Naive thymus-derived CD8-positive, alpha-beta T cell (primary cell): ENCODE measurements at places on chromosomes 7 and 10. TPM values are rescaled to one million over a fixed set of nuclear protein-coding genes. Genes with fewer than 3 reads are reported as not detected.

DNA sequence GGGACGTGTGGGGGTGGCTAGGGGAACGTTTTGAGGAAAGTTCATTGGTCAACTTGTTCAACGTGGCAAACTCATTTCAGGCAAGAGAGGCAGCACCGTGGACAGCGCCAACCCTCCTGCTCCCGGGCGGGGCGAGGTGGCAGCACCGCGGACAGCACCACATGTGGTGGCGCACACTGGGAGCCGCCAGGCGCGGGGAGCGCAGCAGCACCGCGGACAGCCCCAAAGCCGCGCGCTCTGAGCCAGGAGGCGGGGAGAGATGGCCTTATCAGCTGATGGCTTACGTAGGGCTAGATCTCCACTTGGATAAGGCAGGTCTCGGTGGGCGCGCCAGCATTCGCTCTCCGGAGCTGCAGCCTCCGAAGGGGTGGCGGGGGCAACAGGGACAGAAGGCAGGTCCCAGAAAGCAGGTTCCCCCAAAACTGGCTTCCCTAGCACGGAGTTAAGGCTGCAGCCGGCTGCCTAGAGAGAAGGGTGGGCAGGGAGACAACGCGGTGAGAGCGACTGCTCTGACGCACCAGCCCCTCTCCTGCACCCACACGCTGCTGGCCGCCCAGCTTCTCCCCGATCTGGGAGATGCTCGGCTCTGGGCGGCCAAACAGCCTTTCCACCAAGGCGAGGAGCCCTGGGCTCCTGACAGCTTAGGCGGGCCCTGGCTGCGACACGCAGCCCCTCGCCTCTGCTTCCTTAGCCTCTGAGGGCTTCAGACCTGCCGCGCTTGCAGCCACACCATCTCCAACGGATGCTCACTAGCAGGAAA, at the start of gene HTR5A:
Gene HTR5A, plus strand, starts transcription at position 333 of the 760 bp plus-strand sequence. CDS start 576 bp downstream, outside the sequence.
- DNase-seq, result peak; percentile 64

GRCh38 chr7:72297636-72298035, 114.5 kb downstream of the CALN1 start:
- DNase-seq, result no peak

GRCh38 chr10:35213699-35214098, 87.1 kb downstream of the CREM start:
- DNase-seq, result no peak

DNA sequence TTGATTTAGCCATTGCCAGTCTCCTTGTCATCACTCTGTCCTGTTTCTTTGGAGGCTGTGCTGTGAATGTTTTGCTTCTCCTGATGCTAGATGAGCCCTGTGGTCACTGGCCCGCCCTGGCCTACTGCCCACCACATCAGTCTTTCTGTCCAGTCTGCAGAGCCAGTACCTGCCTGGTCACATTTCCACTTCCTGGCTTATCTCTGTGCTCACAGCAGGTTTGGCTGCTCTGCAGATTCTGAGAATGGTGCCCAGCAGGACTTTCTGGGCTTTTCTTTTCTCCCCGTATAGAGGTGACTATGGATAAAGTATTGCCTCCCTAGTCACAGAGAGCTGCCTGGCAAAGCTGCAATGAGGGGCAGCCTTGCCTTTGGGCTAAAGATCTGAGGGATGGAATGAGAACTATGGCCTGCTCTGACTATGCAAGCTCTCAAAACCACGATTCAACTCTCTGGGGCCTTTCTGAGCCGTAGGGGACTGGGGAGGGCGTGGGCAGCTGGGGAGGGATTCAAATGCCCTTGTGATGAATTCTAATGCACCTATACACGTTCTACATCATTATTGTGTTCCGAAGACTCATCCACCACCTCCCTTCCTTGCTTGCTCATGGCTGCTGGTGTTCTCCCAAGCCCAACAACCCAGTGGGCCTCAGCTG, 410.4 kb upstream of the NPVF start:
- DNase-seq, result no peak

ITPRID1 gene
- not detected for polyA plus RNA-seq

DNA sequence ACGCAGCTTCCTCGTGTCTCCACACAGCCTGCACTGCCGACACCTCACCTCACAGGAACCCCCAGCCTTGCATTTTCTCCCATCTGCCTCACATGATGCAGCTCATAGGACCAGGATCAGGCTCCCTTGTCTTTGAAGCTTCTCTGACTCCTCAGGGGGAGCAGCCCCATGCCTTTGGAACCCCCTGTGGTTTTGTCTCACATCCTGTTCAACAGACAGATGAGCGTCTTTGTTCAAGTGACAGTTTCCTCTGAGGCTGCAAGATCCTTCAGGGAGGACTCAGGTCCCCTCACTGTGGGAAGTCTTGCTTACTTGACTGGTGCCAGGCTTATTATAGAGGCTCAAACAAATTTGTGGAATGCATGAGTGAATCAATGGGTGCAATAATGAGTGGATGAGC, 667.1 kb downstream of the INHBA start:
- no peak for DNase-seq

DNA sequence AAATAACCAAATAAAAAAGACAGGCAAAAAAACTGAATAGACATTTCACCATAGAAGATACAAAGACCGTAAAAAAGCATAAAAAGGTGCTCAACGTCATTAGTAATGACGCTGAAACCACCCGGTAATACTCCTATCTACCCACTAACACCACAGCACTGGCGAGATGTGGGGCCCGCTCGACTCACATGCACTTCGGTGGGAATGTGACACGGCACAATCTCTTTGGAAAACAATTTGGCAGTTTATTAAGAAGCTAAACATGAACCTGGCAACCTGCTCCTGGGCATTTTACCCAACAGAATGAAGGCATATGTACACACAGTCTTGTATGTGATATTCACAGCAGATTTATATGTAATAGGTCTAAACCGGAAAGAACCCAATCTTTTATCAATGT, 42.8 kb upstream of the NCAPG2 start:
- DNase-seq, result no peak

DNA sequence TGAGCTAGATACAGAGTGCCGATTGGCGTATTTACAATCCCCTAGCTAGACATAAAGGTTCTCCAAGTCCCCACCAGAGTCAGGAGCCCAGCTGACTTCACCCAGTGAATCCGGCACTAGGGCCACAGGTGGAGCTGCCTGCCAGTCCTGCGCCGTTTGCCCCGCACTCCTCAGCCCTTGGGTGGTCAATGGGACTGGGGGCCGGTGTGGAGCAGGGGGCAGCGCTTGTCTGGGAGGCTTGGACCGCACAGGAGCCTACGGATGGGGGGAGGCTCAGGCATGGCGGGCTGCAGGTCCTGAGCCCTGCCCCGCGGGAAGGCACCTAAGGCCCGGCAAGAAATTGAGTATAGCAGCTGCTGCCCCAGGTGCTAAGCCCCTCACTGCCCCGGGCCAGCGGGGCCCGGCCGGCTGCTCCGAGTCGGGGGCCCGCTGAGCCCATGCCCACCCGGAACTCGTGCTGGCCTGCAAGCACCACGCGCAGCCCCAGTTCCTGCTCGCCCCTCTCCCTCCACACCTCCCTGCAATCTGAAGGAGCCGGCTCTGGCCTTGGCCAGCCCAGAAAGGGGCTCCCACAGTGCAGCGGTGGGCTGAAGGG, 1113.8 kb upstream of the LRRTM3 start:
- no peak for DNase-seq

DNA sequence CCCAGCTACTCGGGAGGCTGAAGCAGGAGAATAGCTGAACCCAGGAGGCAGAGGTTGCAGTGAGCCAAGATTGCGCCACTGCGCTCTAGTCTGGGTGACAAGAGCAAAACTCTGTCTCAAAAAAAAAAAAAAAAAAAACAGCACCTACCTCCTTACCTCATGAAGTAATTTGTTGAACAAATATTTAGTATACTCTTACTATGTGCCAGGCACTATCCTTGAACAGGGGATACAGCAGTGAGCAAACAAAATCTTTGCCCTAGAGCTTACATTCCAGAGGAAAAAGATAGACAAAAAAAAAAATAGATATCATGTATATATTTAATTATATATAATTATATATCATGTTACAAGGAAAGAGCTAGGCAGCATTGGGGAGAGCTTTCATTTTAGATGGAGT, 36.4 kb upstream of the HERPUD2 start:
- no peak for DNase-seq

DNA sequence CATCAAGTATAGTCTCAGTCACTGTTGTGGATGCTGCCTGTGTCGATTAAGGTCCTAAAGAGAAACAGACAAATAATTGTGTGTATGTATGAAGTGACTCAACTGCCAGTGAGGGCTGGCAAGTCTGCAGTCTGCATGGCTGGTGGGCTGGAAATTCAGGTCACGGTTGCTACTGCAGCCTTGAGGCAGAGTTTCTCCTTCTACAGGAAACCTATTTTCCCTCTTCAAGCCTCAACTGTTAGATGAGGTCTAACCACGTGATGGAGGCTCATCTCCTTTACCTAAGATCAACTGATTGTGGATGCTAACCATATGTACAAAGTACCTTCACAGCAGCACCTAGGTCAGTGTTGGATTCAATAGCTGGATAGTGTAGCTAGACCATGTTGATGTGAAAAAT, 29.9 kb downstream of the MBL2 start:
- DNase-seq, result no peak

GRCh38 chr7:133676805-133677370, 424.0 kb downstream of the EXOC4 start:
- DNase-seq, result no peak

DNA sequence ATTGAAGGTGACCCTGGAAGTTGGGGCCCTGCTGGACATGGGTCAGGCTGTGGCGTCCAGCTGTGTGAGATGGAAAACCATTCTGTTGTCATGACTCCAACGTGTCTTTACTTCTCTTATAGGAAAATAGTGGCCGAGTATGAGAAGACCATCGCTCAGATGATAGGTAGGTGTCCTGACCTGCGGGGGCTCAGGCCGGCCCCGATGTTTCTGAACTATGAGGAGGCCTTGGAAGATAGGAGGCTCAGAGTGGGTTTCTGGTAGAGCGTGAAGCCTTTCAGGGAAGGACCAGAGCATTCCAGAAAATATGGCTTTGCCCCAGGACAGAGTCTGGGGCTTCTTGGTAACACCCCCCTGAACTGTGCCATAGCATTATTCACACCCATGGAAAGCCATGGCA, 29.3 kb upstream of the BTBD16 start:
- no peak for DNase-seq

DNA sequence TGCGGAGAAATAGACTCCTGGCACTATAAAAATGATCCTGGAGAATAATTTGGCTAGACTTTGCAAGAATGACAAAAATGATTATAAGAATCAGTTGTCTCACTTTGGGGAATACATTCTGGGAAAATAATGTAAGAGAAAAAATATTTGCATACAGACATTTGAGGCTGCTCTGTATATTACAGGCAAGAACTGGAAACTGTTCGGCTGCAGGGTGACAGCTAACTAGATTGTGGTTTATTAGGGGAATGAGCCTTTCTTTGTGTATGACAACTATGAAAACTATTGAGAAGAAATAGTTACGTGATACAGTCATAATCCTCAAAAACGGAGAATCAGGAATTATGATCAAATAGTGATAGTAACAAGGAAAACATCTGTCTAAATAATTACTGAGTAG, 8.6 kb downstream of the TRIM56 start:
- no peak for DNase-seq

DNA sequence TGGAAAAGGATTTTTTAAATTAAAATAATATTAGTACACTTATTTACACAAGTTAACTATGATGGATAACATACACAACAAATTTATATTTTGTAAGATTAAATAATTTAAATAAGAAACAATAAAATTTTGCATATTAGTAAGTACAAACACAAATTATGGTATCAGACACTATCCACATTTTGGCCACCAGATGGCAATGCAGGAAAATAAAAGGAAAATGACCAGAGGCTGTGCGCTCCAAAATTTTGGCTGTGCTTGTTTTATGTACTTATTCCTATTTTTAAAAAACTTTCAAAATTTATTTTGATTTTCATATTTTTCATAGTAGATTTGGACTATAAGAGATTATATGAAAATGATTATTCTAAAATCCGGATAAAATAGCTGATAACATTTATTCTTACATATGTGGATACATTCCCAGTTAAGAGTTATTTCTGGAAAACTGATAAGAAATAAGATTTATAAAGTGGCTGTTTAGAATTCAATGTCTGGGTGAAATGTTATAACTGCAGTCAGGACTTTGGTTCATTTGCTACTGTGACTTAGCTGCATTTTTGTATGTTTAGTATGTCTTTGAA, 274.7 kb upstream of the HGF start:
- no peak for DNase-seq

GRCh38 chr7:113408999-113409398, 290.6 kb upstream of the SMIM30 start:
- DNase-seq, result no peak

GRCh38 chr10:76265441-76266113, 834.2 kb downstream of the LRMDA start:
- no peak for DNase-seq

DNA sequence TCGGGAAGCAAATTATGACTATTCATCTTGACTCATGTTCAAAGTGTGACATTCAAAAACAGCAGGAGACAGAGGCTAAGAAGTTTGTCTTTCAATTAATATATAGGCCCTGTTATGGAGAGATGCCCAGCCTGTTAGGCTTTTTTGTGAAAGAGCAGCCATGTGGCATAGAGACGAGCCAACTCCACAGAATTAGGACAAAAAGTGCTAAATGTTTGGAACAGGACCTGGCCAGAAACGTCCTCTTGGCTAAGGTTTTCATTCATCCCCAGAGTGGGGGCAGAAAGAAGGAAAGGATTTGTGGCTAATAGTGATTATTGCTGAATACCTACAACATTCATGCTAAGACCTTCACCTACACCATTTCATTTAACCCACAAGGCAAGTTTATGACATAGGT, 324.7 kb upstream of the NPVF start:
- no peak for DNase-seq

DNAJC12 gene
- 0.30 TPM for polyA plus RNA-seq

GRCh38 chr10:25552283-25552919, 377.6 kb downstream of the GPR158 start:
- DNase-seq, result no peak

DNA sequence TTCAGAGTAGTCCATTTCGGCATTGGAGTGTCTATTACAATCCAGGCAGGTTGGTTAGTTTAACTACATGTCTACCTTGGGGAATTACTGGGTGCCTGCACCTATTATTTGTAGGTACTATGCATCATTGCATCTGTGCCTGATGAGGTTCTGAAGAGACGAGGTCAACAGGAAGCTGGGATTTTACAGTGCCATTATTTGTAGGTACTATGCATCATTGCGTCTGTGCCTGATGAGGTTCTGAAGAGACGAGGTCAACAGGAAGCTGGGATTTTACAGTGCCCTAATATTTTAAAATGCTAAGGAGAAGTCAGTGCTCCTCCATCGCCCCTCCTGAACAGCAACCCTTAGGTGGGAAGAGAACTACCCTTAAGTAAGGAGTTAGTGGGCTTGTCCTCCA, 41.7 kb downstream of the NPY start:
- no peak for DNase-seq

- no peak for DNase-seq
These were observed 194.0 kb downstream of the HECW1 start for GRCh38 chr7:43306404-43306803.

DNA sequence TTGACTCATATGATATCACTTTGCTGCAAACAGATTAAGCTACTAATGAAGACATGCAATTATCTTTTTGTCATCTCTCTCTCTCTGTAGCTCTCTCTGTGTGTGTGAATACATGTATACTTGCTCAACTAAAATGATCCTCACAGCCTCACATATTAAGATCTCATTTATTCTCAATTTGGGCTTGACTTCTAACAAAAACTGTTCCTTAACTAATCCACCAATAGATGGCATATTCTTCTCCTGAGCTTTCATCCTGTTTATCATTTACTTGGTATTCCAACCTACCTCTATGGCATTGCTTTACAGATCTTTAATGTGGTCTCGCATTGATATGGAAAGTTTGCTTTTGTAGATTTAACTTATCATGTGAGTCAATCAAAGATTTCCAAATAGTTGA, 540.4 kb downstream of the CNTNAP2 start:
- DNase-seq, result no peak

GRCh38 chr10:53183733-53184132, 411.1 kb upstream of the MBL2 start:
- no peak for DNase-seq
